ENCODE measurements at places on chromosomes 12 and 14. TPM values are rescaled to one million over a fixed set of nuclear protein-coding genes. Genes with fewer than 3 reads are reported as not detected.

DNA sequence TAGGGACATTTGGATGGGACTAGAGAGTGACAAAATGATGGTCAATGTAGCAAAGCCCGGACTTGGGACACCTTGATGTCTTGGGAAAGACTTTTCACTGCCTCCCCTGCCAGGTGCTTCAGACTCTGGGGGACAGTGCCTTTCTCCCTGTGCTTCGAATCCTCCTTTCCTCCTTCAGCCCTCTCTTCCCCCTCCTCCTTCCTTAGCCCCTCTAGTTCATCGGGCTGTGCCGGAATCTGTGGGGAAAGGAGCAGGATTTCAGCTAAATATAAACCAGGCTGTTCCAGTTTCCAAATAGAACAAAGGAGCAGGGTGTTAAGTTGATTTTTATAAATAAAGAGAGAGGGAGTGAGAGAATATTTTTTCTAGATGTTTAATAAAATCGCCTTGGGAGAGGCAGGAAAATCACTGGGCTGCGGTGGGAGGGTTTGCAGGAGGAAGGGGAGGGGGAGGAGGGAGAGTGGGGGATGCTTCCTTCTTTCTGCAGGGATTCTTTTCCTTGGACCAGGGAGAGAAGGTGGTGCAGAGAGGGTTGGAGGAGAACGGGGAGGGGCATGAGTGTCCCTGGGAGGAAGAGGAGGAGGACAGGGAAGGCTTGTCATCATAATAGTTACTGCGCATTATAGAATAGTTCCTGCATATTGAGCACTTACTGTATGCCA lies 21.3 kb upstream of the CABP1 start:
- DNase-seq, result no peak

The ARHGEF25 gene
- total RNA-seq, result 22.6 TPM

- DNase-seq, result no peak
Measured at GRCh38 chr14:69692594-69692993, 74.3 kb upstream of the SRSF5 start.

GRCh38 chr14:81536241-81536771 lies 2.7 kb upstream of the SEL1L start:
- no peak for DNase-seq

- no peak for DNase-seq
Measured at GRCh38 chr14:74838166-74838565, 37.8 kb downstream of the PROX2 start.

DNA sequence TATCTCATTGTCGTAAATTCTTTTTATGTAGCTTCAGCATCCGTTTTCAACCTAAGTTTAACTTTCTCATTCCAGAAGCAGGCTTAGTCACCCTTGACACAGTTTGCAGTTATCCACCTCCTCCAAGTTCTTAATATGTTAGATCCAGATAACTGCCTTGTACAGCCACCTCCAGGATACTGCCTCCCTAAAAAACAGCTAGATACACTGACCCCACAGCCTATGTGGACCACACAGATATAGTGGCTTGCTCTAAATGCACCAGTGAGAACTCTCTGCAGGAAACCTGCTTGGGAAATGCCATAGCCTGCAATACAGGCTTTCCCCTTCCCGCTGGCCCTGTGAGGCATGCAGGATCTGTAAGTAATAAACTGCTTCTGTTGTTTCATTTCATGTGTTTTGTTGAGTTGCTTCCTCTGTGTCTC lies 11.1 kb upstream of the RTL1 start:
- no peak for DNase-seq

The FAIM2 gene
- 23.7 TPM for total RNA-seq

GRCh38 chr14:92646952-92647796 lies 101.3 kb downstream of the LGMN start:
- no peak for DNase-seq

GRCh38 chr12:49487605-49488004 lies 51.2 kb upstream of the KCNH3 start:
- DNase-seq, result no peak

DNA sequence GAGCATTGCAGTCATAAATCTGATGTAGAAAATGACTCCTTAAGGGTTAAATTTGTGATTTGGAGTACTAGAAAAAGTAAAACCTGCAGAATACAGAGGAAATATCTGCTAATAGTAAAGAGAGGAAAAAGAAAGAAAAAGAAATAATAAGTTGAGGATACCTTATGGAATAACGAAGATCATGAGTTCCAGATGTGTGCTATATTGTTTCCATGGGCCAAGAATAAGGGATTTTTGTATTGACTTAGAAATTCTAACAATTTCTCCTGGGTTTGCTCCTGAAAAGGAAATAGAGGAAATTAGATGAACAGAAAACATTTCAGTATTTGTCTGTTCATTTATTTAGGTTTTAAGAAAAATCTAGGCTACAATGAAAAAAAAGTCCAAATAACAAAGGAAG lies 115.3 kb downstream of the ALG10B start:
- no peak for DNase-seq

GRCh38 chr14:43914041-43914693 lies 592.9 kb downstream of the FSCB start:
- peak; percentile 46 for DNase-seq

DNA sequence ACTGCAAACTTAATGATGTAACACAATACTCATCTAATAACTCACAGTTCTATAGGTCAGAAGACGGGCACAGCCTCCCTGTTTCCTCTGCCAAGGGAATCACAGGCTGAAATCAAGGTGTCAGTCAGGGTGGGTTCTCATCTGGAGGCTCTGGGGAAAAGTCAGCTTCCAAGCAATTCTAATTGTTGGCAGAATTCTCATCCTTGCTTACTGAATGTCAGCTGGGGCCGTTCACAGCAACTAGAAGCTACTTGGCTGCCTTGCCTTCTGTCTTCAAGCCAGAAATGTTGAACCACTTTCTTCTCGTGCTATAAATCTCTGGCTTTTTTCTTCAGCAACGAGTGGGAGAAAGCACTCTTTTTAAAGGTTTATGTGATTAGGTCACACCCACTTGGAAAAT lies 80.1 kb upstream of the PDZRN4 start:
- no peak for DNase-seq

DNA sequence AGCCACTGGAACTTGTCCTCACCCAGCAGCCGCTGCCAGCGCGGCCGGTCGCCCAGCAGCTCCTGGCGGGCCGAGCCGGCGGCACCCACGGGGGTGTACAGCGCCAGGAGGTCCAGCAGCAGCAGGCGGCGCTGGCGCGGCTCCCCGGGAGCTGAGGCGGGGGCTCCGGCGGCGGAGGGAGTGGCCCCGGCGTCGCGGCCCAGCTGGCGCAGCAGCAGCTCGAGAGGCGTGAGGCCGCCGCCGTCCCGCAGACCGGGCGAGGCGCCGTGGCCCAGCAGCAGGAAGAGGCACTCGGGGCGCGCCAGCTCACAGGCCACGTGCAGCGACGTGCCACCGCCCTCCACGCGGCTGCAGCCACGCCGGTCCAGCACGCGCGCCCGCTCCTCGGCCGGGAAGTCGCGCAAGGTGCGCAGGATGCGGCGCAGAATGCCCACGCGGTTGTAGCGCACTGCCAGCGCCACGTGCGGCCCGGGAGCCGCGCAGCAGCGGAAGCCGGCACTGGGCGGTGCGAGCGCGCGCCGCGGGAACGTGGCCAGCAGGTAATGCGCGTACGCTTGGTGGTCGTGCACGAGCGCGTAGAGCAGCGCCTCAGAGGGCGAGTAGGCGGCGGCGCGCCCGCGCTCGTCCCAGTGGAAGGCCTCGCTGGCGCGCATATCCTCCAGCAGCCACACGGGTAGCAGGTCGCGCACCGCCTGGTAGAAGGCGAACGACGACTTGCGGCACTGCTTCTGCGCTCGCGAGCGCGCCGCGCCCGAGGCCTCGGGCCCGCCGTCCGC lies 2.3 kb downstream of the ANKRD9 start:
- DNase-seq, result no peak

DNA sequence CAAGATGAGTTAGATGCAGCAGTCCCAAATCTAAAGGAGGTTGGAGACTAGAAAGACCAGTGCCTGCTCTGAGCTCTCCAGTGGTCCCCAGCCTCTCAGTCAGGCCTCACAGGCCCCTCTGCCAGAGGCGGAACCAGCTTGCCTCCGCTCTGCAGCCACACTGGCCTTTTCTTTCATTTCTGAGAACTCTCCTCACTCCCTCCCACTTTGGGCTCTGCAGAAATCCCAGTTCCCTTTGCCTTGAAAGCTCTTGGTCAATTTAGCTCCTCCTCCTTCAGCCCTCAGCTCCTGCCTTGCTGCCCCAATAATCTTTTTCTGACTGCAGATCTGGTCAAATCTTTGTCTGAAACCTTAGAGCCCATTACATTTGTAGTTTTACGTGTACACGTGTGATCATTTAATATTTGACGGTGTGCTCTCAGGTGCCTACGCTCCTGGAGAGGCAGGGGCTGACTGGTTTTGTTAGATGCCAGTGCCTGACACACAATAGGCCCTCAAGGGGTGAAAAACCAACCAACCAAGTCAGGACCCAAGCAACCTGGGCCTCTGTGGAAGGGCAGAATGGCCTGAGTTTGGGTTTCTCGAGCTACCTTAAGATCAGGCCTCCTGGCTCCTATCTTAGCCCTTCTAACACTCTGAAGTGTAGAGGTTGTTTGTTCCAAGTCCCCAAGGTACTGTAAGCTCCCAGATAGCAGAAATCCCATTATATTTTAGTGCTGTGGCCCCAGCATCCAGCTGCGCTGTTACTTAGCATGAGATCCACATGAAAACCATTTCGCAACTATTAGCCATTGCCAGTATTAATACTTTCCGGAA lies 1.1 kb upstream of the NUDT4 start:
- DNase-seq, result peak; percentile 82

- no peak for DNase-seq
Measured at GRCh38 chr14:104075530-104076151, 9.9 kb upstream of the ASPG start.

DNA sequence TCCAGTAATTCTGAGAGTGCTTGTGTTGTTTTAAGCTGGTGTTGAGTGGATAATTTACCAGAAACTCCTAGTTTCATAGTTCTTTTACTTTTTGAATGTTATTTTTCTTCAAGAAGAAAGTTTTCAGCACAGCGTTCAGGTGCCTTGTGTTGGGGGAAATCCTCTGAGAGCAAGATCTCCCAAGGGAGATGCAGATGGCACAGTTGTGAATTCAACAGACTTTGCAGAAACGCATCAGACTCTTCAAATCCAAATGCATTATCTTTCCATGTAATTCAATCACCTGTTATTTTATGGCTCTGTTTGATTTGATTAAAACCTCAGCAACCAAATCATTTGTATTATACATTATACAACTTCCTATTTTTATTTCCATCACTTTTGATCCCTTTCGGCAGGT lies 439.9 kb downstream of the EGLN3 start:
- DNase-seq, result no peak

The JPH4 gene
- total RNA-seq, result 0.20 TPM

The FAM186B gene
- total RNA-seq, result 0.24 TPM
